ENCODE measurements at places on chromosomes 2 and 18.

DNA sequence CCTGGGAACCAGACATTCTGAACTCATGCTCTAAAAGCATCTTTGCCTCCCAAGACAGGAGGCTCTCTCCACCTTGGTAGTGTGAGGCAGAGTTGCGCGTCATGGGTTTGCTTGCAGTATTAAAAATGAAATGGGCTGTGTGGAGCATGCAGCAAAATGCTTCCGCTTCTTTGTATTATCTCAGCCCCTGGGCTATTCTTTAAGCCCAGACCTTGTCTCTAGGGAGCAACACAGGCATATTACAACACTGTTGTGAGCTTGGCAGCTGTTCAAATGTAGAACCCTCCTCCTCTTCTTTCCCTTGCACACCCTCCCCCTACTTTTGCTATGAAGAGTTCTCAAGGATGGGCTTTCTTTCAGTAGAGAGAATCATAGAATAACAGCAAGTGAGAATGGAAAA, 185.1 kb upstream of the LHCGR start:
- DNase-seq, result no peak

DNA sequence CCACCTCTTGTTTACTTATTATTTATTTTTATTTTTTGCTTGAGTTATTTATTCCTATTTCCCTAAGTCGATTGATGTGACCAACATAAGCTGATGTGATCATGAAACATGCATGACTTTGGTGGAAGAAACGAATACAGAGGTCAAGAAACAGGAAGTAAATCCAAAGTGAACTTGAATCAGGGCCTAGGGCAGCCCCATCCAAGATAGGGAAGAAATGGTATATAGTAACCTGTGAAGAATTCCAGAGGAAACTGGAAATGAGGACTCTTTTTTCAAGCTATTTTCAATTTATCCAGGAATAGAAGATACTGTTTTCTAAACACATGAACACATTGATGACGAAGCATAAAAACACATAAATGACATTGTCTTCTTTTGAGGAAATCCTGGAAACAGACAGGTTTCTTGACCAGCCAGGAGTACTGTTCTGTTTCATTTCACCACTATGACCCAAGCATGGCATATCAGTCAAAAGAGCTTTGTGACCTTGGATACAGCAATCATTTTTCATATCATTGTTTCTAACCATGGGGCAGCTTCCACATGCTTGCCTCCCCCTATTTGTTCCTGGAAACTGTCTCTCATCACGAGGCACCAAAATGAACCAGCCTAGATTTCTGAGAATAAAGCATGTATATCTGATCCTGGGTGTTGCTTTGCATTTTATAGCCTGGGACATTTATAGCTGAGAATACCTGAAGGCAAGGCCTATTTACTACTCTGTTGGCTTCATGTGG, 9.1 kb upstream of the LCLAT1 start:
- no peak for DNase-seq

GRCh38 chr18:48018851-48019250, 88.4 kb upstream of the SMAD2 start:
- DNase-seq, result no peak

DNA sequence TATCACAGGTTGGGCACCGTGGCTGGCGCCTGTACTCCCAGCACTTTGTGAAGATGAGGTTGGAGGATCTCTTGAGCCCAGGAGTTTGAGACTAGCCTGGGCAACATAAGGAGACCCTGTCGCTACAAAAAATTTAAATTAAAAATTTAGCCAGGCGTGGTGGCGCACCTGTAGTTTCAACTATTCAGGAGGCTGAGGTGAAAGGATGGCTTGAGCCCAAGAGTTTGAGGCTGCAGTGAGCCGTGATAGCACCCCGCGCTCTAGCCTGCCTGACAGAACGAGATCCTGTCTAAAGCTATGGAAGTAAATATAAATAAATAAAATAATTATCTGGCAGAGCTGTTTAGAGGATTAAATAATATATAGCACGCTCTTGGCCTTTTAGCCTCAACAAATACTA, 1.4 kb upstream of the SH3RF3 start:
- DNase-seq, result no peak

GRCh38 chr2:55743583-55743982, 49.9 kb upstream of the PNPT1 start:
- DNase-seq, result peak; percentile 48

GRCh38 chr2:43075054-43075593, 151.3 kb downstream of the ZFP36L2 start:
- peak; percentile 96 for DNase-seq

DNA sequence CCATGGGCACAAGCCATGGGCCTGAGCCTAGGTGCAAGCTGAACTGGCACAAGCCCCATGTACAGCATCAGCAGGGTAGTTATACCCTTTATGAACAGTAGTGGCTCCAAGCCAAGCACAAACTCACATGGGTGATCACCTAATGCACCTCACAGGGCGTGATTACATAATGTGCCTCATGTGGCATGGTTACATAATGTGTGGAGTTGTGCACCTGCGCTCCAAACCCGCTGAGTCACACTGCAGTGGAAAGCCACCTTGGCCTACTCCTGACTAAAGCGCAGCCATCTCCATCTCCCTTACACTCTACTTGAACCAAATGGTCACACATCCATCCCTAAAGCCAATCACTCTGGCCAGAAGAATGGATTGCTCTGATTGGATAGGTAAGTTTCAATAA, 279.7 kb downstream of the MBD2 start:
- no peak for DNase-seq

DNA sequence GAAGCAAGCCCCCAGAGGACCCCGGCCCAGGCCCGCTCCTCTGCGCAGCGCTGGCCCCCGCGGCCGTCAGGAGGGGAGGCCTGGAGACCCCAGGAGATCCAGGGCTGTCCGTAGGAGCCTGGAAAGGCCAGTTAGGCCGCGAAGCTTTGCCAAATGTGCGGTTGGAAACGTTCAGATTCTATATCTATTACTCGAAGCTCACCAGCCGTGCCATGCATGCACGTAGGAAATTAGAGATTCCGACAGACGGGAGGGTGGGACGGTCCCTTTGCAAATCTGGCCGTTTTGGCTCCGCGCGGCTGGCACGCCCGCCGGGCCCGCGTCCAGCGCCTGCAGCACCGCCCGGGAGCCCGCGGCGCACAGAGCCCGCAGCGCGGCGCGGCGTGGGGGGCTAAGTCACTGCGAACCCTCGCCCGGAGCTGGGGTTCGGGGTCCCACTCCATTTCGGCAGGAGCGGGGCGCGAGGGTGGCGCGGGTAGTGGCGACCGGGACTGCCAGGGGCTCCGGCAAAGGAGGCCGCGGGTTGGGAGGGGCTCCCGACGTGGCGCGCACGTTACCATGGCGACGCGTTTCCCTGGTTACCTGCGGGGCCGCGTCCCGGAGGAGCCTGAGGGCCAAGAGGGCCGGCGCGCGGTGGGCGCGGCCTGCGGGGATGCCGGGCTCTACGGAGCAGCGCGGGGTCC, 488.6 kb upstream of the SMIM21 start:
- DNase-seq, result no peak

DNA sequence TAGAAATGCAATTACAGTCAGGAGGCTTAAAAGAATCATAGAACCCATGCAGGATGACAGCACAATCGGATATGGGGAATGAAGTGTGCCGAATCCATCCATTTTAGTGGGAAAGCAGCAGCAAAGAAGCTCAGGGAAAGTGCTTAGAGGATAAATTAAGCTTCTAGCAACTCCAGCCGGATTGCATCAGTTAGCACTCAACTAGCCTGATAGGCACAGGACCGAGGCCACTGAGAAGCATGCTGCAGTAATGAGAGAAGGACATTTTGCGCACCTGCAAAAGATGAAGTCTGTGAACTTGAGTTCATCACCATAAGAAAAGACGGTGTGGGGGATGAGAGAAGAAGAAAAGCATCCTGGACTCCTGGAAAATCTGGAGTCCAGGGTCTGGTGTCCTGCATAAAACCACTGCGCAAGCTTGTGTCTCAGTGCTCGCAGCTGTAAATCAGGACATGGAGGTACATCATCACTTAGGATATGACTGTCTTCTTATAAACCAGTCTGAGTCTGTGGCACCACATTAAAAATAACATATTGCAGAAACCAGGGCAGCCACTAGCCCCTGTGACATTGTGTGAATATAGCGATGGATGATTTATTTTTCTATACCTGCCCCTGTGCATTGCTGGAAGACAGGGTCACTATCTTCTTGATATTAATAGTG, 665.5 kb upstream of the SOX11 start:
- no peak for DNase-seq

DNA sequence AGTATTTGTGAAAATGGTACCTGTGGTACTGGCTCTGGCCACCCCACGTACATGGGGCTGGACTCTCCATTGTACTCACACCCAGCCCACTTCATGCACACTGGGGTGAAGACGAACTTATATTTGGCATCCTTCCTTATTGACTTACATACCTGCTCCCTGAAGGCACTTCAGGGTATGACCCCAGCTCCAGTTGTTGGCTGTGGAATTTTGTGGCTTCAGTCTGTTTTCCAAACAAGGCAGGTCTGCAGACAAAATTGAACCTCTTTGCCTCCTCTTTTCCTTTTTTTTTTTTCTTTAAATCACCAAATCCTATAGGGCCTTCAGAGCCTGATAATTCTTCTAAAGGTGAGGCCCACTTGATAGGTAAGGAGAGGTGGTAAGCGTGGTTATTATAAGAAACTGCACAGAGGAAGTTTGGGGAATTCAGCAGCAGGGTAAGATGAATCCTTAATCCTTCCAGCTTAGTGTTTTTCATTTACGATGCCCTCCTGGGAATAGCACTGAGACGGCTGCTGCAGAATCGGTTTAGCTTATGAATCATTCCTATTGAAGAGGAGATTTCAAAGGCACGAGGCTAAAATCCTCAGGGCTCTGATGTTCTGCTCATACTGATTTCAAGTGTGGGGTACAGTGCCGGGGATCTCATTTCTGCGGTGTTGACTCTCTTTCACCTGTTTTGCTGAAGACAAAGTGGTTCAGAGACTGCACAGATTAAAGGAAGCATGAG, 55.2 kb downstream of the KIF5C start:
- DNase-seq, result no peak

DNA sequence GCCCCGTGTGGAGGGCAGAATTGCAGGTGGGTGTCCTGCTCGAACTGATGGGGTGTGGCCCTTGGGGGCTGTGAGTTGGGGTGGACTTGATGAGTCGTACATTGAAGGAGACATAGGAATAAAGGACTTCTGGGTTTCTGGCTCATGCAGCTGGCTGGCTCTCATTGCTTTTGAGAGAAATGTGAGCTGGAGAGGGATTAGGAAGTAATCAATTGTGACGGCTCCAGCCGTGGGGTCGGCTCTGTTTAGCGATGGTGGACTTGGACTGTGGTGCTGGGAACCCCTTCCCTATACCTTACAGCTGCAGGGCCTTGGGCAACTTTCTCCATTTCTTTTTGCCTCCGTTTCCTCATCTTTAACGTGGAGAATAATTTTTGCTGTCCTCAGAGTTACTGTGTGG, 9.2 kb downstream of the IMPA2 start:
- no peak for DNase-seq

DNA sequence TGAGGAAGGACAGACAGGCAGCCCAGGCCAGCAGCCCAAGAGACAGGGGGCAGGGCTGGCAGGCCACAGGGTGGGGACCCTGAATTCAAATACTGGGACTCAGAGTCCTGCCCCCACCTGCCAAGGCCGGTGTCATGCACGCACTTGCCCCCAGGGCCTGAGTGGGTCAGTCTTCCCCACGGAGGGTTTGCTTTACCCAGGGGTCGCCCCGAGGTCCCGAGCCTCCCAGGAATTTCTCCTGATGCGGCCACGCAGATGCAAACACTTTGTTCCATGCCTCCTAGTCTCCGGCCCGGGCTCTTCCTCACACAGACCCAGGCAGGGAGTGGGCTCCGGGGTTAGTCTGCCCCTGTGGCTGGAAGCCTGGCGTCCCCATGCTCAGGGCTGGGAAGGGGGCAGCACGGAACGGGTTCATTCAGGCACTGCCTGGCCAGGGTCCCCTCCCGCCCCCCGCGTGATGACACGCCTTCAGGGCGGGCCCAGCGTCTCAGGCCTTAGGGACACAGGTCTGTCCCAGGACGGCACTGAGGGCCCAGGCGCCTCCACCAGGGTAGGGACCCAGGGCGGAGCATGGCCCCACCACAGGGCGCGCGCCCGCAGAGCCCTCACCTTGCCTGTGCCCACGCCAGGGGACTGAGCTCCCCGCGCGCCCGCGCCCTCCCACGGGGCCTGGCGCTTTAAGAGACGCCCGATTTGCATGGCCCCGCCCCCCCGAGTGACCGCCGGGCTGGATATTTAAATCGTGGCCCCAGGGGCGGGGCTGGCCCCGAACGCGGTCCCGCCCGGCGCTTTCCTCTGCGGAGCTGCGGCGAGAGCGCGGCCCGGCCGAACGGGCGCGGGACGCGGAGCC, at the start of gene SNED1:
SNED1 (plus strand) TSS at position 763 of the 850 bp plus-strand sequence. CDS start 220 bp downstream, outside the sequence.
- peak; percentile 57 for DNase-seq

DNA sequence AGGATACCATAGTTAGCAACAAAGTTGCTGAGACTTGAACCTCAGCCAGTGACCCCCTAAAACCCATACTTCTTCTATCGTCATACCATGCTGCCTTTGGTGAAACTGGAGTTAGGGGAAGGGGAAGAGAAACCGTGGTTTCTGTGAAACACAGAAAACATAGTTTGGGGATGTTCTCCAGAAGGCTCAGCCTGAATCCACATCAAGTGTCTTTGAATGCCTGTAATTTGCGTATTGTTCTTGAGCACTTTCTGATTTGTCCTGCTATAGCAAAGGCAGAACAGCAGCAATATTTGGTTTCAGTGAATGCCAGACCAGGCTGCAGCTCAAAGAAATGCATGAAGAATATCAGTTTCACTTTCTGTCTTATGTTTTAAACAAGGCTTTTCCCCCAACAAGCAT, 258.7 kb downstream of the TTC32 start:
- DNase-seq, result no peak

- DNase-seq, result no peak
Observed at GRCh38 chr2:182827182-182827879, 39.1 kb downstream of the FRZB start.

DNA sequence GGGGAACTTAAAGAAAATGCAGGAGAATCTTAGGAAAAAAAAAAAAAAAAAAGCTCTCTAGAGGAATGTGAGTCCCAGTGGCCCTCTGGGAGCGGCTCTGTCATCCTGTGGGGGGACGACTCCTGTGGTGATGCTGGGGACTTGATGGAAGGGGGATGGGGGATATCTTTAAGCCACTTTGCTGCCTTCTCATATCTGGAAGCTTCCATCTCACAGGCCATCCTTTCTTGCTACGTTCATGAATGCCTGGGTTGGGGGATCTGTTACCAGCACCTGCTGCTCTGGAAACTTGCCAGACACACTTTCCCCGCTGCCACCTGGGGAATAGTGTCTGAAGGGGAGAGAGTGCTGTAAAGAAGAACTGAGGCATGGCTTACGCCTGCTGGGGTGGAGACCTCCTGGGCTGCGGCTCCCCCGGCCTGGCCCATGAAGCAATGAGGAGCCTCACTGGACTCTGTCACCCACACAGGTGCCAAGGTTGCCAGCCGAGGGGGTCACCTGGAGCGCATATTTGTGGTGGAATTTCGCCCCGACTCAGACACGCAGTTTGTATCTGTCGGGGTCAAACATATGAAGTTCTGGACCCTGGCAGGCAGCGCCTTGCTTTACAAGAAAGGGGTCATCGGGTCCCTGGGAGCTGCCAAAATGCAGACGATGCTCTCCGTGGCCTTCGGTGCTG, 92.8 kb downstream of the RTN4 start:
- no peak for DNase-seq

DNA sequence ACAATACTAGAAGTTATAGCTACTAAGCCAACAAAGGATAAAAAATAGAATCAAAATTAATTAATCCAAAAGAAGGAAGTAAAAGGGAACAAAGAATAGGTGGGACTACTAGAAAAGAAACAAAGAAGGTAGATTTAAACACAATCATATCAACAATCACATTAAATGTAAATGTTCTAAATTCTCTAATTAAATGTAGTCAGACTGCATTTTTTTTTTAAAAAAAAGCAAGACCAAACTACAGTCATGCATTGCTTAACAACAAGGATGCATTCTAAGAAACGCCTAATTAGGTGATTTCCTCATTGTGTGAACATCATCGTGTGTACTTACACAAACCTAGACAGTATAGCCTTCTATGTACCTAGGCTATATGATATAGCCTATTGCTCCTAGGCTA, 59.7 kb upstream of the ADAM23 start:
- no peak for DNase-seq

Measured in NCI-H226 (cell line).